Effector CD4-positive, alpha-beta T cell (primary cell): ENCODE measurements at places on chromosomes 13 and 19.

- DNase-seq, result no peak
These were observed 12.0 kb upstream of the LAIR1 start for GRCh38 chr19:54376610-54377285.

GRCh38 chr19:39946532-39946931, 12.1 kb upstream of the FCGBP start:
- no peak for DNase-seq

DNA sequence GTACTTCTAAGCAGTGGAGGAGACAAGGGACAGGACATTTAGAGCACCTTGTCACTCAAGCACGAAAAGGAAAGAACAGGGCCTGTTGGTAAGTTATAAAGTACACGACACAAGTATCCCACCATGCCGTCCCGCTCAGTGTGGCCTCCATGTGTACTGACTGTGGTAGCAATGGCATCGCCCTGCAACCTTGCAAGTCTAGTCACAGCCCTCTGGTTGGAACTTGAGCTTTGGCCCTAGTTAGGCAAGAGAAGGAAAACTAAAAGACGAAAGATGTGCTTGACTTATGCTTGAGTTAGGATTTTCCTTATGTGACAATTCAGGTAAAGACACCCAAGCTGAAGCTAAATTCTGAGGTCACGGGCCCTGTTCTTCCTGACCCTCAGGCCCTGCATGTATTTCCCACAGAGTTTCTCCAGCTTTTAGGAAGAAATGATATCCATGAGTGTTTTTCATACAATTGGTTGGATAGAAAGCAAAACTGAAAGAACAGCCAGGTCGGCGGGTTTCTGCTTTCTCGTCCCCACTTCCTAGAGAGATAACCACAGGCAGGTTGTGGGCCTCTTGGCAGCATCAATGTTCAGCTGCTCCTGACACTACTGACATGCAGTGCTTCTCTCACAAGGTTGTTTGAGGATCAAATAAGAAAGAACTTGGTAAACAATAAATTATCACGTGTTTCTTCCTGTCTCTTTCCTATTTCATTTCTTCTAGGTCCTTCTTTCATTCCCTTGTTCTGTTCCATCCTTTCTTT, 216.2 kb downstream of the IRS2 start:
- no peak for DNase-seq

DNA sequence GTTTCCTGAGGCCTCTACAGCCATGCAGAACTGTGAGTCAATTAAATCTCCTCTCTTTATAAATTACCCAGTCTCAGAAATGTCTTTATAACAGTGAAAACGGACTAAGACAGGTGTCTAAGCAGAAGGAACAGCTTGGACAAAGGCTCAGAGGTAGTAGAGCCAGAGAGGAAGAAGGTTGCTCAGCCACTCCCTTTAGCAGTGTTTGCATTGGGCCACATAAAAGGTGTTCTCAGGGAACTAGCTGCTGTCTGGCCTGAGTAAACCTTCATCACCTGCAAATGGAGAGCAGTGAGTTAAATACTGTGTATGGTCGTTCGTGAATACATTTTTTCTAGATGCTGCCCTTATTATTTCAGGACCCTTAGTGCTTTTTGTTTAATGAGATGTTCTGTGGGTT, 383.4 kb downstream of the EFNB2 start:
- no peak for DNase-seq

DNA sequence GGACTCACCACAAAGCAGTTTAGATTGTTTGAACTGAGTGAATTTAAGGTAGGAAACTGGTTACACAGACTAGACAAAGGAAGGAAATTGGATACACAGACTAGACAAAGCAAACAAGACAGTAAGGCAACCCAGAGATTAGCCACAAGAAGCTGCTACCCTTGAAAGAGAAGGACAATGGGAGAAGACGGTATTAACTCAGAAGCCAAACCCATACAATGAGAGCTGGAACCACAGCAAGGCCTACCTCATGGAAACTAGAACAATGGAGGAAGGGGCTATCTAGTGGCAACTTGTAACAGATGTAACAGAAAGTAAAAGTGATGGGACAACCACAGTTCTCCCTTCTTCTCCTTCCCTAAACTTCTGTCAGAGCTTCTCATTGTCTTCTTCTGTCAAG, 410.9 kb upstream of the SPRY2 start:
- DNase-seq, result no peak

DNA sequence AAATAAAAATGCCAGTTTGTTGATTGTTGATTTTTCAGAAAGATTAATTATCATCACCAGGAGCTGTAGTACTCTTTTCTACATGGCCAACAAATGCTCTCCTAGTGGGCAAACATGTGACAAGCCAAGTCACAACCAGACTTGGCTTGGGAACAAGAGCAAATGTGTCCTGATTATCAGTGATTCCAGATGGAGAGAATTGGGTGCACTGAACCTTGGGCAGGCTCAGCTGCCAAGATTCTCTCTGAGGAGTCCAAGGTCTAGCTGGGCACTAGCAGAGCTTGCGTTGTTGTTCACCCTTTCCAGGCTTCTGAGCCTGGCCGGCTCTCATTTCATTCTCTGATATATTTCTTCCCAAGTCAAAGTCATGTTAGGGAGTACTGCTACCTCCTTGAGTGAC, 27.3 kb upstream of the GPI start:
- DNase-seq, result no peak
